Tibial artery (tissue), 4 donors: ENCODE measurements at places on chromosomes 1 and 21.

GRCh38 chr1:25550683-25551310 is 7.4 kb downstream of the LDLRAP1 start:
- no peak for DNase-seq

GRCh38 chr1:248793592-248793991 is 32.1 kb downstream of the SH3BP5L start:
- no peak for DNase-seq

DNA sequence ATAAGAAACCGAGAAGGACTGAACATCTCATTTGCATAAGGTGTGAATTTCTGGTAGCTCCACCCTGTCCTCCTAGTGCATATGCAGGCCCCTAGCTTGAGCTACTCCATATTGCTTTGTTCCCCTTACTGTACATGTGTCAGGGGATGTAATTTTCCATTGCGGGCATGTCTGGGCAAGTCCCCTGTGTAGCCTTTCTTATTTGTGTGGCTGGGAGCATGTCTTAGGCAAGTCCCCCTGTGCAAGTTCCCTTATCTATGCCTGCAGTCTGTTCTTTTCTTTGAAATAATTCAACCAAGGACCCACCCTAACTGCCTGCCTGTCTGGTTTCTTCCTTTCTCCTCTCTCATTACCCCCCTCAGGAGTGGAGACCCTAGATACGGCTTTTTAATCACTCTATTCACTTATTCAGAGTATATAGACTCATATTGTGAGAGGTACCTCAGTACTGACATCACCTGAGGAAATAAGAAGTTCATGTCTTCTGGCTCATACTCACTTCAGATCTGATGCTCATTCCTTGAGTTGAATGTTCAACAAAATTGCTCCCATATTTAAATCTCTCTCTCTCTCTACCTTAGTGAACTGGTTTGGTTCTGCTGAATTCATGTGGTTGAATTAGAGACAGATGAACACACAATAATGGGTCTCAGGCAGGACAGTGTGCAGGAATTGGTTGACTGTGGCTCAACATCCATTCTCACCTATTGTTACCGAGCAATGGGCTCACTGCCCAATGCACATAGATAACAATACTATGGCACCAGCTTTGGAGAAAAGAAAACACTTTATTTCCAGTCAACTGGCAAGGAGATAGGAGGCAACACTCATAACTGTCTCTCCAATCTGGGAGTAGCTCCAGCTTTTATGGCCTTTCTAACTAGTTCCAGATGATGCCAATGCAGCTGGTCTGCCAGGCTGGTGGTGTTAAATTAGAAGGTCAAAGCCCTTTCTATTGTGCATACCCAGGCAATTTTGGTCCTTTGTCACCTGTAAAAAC is 27.9 kb upstream of the NPL start:
- DNase-seq, result no peak

- DNase-seq, result no peak
These were observed 6.2 kb downstream of the PKNOX1 start for GRCh38 chr21:42980312-42981213.

DNA sequence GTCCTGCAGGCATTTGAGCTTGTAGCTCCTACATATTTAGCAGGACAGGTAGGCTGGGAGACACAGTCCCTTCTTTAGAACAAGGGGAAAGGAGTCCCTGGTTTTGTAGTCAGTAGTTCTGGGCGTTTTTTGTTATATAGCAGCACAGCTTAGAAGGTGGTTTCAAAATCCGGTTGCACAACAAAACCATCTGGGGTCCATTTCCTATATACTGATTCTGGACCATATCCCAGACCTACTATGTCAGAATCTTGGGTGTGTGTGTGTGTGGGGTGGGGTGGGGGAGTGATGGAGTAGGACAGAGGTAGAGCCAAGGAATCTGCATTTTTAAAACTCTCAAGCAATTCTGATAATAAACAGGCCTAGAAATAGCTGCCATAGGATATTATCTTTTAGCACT is 21.6 kb downstream of the METTL13 start:
- no peak for DNase-seq

DNA sequence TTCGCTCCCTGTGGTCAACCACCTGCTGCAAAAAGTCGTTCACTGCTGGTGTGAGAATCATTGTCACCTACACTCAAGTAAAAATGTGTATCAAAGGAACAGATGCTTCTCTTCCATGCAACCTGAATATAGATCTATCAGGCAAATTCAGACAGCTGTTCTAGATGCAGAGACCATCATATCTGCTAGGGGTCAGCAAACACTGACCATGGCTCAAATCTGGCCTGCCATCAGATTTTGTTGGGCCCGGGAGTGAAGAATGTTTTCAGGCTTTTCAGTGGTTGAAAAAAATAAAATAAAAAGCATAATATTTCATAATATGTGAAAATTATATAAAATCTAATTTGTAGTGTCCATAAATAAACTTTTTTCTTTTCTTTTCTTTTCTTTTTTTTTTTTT is 199.6 kb downstream of the RGS7 start:
- no peak for DNase-seq

DNA sequence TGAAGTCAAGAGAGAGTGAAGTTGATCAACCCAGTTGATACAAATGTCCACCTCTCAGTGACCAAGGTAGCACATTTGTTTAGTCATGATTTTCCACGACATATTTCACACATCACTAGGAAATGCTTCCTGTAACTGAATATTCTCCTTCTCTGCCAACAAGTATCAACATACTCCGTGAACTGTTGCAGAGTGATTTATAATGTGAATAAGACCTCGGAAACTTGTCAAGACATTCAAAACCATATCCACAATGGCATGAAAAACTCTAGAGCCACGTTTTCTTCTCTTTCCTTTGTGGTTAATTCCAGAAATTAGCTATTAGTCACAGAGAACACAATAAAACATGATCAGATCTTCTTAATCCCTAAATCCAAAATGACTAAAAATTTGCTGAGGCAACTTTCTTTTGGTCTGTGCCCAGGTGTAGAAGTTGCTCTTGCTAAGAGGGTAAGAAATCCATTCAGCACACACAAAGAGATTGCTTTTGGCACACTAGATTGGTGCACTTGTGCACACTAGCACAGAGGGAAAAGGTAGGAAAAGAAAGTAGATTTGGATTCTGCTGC is 244.3 kb upstream of the NRIP1 start:
- no peak for DNase-seq

- no peak for DNase-seq
These were observed 21.3 kb upstream of the TLCD4 start for GRCh38 chr1:95095833-95096217.

- no peak for DNase-seq
These were observed 210.2 kb downstream of the APP start for GRCh38 chr21:25960402-25960801.

GRCh38 chr1:96333522-96334235 is 387.9 kb upstream of the PTBP2 start:
- DNase-seq, result no peak

DNA sequence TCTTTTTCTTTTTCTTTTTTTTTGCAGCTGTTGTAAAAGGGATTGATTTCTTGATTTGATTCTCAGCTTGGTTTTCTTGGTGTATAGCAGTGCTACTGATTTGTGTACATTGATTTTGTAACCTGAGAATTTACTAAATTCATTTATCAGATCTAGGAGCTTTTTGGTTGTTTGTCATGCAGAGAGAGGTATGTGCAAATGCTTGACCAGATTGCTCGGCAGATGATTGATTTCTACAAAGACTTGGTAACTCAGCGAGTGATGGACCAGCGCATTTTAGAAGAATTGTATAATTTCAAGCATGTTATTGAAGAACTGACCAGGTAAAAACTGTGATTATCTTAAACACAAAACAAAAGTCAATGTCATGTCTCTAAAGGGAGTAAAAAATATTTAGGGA is 27.9 kb downstream of the AXDND1 start:
- no peak for DNase-seq

- DNase-seq, result no peak
These were observed 361 bp downstream of the INSRR start for GRCh38 chr1:156858555-156858956.

DNA sequence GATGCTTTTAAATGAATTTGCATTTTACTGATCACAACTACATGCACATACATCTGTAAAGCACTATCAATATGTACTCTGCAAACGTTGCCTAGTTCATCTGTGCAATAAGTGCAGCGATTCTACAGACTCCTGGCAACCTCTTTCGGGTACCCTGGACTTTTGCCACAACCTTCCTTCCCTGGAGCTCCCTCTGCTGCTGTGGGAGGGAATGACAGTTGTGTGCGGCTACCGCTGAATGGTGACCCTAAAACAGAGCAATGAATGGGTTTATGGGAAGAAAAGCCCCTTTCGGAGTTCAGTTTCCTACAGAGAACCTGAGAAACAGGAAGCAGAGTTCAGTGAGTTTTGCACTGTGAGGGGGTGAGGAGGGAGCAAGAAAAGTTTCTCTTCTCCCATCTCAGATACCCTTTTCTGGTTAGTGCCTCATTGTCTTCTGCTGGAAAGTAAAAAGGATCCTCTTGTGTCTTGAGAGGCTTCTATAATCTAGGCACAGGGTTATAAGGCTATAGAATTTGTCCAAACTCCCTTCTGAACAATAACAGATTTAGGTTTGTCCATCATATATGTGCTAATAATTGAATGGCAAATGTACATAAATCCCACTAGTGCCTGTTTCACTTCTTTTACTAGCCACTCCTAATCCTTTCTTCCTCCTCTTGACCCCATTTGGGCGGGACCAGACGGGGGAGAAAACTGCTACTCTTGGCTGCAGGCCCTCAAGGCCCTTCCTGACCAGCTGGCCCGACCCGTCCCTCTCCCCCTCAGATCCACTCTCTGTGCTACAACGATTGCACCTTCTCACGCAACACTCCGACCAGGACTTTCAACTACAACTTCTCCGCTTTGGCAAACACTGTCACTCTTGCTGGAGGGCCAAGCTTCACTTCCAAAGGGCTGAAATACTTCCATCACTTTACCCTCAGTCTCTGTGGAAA is 19.8 kb upstream of the SARS1 start:
- no peak for DNase-seq

DNA sequence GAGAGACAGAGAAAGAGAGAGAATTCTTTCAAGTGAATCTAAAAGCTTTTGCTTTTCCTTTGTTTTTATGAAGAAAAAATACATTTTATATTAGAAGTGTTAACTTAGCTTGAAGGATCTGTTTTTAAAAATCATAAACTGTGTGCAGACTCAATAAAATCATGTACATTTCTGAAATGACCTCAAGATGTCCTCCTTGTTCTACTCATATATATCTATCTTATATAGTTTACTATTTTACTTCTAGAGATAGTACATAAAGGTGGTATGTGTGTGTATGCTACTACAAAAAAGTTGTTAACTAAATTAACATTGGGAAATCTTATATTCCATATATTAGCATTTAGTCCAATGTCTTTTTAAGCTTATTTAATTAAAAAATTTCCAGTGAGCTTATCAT is 117.6 kb downstream of the PTPRC start:
- no peak for DNase-seq

GRCh38 chr1:112298558-112298957 is 97.5 kb upstream of the CTTNBP2NL start:
- DNase-seq, result no peak

DNA sequence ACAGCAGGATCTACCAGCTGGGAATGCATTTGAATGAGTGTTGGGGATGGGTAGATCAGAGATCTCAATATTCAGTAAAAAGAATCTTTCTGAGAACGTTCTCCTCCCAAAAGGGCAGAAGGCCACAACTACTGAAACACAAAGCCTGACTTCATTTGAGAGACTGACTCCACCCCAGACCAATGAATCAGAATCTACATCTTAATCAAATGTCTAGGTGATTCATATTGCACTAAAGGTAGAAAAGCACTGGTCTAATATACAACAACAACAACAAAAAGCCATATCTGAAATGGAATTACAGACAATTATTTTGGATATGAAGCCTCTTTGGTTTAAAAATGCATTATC is 123.9 kb downstream of the SMYD3 start:
- no peak for DNase-seq

GRCh38 chr1:170634824-170635410 is 29.0 kb upstream of the PRRX1 start:
- no peak for DNase-seq

GRCh38 chr1:169132512-169133227 is 26.2 kb downstream of the ATP1B1 start:
- DNase-seq, result no peak

DNA sequence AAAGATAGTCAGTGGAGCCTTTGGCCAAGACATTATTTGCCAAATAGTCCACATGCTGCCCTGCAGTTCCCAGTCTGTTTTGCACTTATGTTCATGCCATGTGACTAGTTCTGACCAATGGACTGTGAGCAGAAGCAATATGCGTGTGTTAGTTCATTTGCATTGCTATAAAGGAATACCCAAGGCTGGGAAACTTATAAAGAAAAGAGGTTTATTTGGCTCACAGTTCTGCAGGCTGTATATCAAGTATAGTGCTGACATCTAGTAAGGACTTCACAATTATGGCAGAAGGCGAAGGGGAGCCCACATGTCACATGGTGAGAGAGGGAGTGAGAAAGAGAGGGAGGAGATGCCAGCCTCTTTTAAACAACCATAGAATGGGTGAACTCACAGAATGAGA is 193.3 kb downstream of the PTPRU start:
- DNase-seq, result no peak

- DNase-seq, result no peak
These were observed 23.3 kb downstream of the HSPG2 start for GRCh38 chr1:21913763-21914162.

DNA sequence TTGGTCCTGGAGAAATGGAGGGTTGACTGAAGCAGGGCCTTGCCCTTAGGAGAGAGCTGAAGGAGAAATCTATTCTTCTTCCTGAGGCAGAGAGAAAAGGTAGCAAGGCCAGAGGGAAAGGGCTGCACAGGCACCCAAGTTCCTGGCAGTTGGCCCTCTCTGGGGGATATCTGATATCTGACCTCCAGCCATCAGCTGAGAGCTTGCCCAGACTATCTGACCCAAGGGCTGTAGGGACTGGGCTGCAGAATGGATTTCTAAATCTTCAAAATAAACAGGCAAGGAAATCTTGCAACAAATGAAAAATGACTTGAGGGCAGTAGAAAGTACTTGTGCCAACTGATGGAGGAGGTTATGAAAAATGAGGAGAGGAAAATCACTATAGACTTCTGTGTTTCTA is 498 bp upstream of the CLCA2 start:
- DNase-seq, result no peak

DNA sequence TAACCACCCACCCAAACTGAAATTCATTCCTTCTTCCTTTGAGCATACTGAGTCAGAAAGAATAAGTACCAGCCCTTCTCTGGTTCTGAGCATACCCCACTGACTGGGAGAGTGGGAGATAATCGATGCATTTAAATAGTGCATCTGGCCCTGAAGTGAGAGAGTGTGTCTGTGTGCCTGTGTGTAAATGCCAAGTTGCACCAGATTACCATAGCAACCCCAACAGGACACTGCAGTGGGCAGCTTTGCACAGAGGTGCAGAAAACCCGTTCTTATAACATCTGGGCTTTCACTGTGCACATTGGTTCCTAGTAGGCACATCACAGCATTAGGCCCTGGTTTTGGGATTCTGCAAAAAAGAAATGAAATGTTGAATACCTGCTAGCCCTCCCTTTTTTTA is 2.3 kb downstream of the ASTN1 start:
- DNase-seq, result no peak

GRCh38 chr21:45723049-45723958 is 79.8 kb downstream of the PCBP3 start:
- no peak for DNase-seq

- no peak for DNase-seq
These were observed 24.1 kb downstream of the FAM163A start for GRCh38 chr1:179767177-179767581.

- no peak for DNase-seq
These were observed 93.0 kb upstream of the GCLM start for GRCh38 chr1:94002046-94002787.

- DNase-seq, result no peak
These were observed 1.8 kb upstream of the LAMTOR5 start for GRCh38 chr1:110409316-110409715.
